ENCODE measurements at places on chromosomes 5 and 9.
A peak's percentile ranks its signal among the peaks of the same experiment; 100 is the strongest.

GRCh38 chr9:95313010-95313498 is 4.5 kb downstream of the FANCC start:
- peak; percentile 67 for DNase-seq

DNA sequence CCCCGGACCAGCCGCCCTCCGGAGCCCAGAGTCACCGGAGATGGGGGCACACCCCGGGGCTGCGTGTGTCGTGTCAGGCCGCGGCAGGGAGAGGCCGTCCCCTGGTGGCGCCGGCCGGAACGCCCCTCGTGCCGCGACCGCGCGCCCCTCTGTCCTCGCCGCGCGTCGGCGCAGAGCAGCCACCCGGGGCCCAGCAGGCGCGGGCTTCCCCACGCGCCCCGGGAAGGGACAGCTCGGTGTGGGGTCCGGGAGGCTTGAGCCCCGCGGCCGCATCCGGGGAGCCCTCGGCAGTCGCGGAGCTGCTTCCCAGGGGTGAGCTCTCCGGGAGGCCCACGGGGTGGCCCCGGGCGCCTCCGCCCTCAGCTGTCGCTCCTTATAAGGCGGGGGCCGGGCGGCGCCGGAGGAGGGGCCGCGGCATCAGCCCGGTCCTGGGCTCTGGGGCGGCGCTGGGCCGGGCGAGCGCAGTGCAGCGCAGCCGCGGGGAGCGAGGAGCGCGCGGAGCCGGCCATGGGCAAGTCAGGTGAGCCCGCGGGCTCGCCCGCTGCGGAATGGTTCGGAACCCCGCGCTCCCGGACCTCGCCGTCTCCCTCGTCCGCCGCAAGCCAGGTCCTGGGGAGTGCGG is at the start of gene GLIPR2:
Gene GLIPR2, plus strand, starts transcription at position 462 of the 622 bp plus-strand sequence. Its CDS starts 46 bp downstream, at position 508.
- DNase-seq = peak; percentile 47

GRCh38 chr9:38284588-38285051 is 107.9 kb upstream of the ALDH1B1 start:
- no peak for DNase-seq

DNA sequence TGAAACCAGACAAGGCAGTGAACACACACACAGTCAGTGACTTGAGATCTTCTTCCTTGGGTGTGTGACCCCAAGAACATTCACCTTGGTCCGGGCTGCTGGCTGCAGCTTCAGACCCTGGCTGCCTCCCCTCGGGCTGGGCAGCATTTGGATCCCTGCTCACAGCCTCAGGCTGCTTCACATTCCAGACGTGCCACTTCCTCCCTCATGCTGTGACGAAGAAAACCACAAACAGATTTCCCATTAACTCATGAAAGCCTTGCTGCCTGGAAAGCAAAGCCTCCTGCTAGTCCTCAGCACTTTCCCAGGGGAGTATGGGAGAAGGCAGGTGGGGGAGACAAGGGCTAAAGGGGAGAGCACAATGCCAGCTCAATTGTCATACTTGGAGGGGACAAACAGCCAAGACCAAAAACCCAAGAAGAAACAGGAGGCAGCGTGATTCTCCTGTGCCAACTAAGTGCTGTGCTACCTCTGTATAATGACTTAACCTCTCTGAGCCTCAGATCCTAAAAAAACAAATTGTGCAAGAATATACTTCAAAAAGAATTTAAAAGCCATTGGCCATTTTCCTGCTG is 594.6 kb upstream of the BRINP1 start:
- DNase-seq = peak; percentile 40

DNA sequence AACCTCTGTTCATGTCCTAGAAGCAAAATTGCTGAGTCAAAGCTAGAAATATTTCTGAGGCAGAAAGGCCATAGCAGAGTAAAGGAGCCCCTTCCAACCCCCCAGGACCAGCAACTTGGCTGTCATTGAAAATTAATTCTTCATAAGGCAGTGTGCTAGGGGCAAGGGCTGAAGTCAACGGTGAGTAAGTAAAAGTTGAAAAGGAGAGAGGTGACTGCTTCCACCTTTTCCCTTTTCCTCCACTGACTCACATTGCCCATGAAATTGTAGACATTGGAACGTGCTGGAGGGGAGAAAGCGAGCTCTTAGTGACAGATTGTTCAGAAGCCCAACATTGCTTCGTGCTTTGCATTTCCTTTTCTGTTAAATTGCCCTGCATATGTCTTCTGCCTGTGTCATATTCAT is 19.1 kb downstream of the GLRA1 start:
- no peak for DNase-seq

DNA sequence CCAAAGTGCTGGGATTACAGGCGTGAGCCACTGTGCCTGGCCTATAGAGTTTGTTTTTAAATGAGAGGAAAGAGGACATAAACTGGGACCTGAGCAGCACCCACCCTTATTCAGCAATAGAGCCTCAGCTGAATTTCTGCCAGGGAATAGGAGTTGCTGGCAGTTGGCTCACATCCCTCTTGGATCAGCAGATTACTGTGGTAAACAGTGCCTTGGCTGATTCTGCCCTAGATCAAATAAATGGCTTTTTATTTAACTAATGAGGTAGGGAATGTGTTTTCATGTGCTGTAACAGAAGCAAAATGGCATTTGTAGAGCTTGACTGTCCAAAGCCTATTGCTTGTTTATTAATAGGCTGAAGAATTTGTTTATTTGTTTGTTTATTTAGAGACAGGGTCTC is 2.1 kb downstream of the ARHGEF37 start:
- no peak for DNase-seq

- DNase-seq = peak; percentile 43
These were observed 54.4 kb downstream of the CCDC192 start for GRCh38 chr5:127757576-127757975.

- no peak for DNase-seq
These were observed 7.7 kb downstream of the ZSWIM6 start for GRCh38 chr5:61339764-61340163.

DNA sequence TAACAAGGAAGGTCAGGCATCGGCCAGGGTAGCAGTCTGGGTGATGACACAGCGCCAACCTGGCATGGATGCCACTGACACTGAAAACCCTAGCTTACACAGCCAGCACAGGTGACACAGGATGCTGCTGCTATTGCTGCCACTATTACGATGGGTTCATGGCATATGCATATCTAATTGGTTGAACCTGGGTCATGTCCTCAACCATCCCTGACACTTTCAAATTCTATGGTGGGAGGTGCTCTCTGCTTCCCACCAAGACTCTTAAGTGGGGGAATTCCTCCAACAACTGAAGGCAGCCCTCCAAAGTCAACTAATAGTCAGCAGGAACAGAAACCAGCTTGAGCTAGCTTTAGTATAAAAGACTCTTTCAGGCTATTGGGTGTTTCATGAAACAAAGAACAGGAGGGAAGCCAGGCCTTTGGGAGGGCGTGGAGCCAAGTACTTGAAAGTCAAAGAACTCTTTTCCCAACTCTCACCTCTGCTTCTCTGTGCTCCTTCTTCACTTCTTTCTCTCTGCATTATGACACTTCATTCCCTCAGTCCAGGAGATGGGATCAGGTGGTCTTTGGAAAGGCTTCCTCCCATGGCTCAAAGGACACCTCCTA is 21.3 kb downstream of the PTTG1 start:
- DNase-seq = no peak

DNA sequence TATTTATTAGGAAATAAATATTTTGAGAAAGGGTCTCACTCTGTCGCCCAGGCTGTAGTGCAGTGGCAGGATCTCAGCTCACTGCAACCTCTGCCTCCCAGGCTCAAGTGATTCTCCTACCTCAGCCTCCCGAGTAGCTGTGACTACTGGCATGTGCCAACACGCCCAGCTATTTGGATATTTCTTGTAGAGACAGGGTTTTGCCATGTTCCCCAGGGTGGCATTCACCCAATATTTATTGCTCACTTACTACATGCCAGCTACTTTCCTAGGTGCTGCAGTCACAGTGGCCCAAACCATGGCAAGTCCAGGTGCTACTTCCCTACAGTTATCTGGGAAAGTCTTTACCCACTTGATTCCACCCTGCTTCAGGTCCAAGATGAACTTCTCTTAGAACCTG is 8.3 kb upstream of the MED7 start:
- DNase-seq = no peak

- no peak for DNase-seq
These were observed 69.8 kb upstream of the NFIB start for GRCh38 chr9:14383773-14384172.

GRCh38 chr9:106887066-106887465 is 24.1 kb downstream of the ZNF462 start:
- no peak for DNase-seq

GRCh38 chr9:22395687-22396141 is 50.9 kb upstream of the DMRTA1 start:
- no peak for DNase-seq

DNA sequence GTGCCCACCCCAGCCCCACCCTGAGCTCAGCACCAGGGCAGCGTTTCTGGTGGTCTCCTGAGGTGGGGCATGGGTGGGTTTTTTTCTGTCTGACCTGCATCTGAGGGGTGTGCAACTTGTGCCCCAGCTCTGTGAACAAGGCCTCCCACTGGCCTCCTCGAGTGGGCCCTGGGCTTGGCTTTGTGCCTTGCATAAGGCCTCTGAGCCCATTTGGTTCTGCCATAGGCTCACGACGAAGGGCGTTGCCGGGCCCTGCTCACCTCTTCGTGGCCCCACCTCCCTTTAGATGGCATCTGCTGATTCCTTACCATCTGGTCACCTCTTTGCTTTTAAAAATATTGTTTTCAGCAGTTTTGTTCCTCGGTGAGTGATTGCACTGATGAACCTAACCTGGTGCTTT is 127.1 kb upstream of the COL5A1 start:
- DNase-seq = no peak

- DNase-seq = no peak
These were observed 117.4 kb downstream of the SMARCA2 start for GRCh38 chr9:2132484-2133082.
